Stimulated activated CD8-positive, alpha-beta memory T cell treated with anti-CD3 and anti-CD28 coated beads, Interleukin-7, amount 100 ng/mL, for 1 hour (primary cell): ENCODE measurements at places on chromosomes 1 and 21.

DNA sequence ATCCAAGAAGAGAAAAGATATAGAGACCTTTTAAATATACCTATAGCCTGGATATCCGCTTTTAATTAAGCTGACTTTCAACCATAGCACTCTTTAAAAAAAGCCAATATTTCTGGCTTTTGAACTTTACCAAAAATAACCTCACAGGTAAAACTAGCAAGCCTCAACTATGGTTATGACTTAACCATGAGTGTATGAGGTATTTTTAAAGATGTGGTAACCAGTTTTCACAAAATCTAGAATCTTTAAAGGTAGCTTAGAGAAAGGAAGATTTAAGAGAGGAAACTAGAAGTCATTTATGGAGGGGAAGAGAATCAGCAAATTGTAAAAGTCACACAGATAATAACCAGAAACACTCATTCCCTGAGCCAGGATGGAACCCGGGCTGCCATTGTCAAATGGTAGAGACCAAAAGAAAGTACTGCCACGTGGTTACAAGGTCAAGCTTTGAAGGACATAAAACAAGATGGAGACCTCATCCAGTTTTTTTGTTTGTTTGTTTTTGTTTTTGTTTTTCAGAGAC, 288.4 kb upstream of the RGS18 start:
- DNase-seq: no peak

GRCh38 chr1:70767377-70767776, 280.2 kb downstream of the PTGER3 start:
- no peak for DNase-seq

GRCh38 chr1:20724364-20725188, 6.8 kb upstream of the KIF17 start:
- no peak for DNase-seq

DNA sequence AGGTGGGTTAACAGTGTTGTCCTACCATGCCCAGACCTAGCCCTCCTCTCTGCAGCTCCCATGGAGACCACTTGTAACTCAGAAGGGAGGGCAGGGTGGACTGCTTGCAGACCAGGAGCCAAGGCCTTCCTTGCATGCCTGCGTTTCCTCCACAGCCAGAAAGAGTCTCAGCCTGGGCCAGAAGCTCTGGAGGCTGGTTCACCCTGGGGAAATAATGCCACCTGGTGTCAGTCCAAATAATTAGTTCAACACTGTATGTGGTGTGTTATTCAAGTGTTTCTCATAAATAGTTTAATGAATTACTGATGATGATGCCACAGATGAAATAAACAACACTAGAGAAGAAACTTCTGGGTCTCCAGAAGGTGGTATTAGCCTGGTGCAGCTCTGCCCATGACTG, 16.9 kb upstream of the VANGL1 start:
- no peak for DNase-seq

- DNase-seq: no peak
Measured at GRCh38 chr1:26156285-26157038, 2.4 kb upstream of the FAM110D start.

DNA sequence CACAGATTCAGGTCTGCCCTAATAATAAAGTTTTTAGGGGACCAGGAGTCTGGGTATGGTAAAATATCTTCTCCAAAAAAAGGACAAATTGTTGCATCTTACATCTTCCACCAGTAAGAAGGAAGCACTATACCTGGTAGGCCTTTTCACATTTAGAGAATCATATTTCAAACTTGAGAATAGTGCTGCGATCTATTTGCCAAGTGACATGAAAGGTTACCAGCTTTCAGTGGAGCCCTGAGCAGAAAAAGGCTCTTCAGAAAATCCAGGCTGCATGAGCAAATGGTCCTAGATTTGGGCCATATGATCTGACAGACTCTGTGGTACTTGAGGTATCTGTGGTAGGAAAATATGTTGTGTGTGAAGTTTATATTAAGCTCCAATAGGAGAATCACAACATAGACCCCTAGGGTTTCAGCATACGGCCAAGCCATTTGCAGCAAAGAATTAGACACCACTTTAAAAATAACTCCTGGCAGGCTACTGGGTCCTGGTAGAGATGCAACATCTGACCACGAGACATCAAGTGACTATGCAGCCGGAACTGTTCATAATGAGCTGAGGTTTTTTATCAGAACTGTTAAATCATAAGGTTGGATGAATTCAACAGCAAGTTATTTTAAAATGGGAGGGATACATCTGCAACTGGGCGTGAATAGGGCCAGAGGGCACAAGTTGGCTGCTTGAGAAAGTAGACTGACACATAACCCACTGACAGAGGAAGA, 38.6 kb upstream of the CCDC190 start:
- DNase-seq: no peak

DNA sequence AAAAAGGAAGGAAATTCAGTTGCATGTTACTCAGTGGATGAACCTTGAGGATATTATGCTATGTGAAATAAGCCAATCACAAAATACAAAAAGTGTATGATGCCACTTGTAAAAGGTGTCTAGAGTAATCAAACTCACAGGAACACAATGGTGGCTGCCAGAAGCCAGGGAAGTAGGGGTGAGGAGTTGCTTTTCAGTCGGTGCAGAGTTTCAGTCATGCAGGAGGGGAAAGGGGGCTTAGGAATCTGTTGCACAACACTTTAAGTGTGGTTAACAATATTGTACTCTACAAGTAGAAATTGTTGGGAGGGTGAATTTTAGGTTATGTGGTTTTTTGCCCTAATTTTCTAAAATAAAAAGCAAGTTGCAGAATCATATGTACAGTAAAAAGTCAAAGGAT, 184.2 kb upstream of the RAB4A start:
- DNase-seq: no peak

- no peak for DNase-seq
Measured at GRCh38 chr1:98387701-98388100, 273.8 kb upstream of the SNX7 start.

GRCh38 chr21:33212159-33212851, 17.4 kb upstream of the IFNAR2 start:
- no peak for DNase-seq

- DNase-seq: no peak
Measured at GRCh38 chr1:109485001-109485400, 1.3 kb downstream of the ATXN7L2 start.

- no peak for DNase-seq
Measured at GRCh38 chr1:217079584-217079983, 356.4 kb upstream of the ESRRG start.

DNA sequence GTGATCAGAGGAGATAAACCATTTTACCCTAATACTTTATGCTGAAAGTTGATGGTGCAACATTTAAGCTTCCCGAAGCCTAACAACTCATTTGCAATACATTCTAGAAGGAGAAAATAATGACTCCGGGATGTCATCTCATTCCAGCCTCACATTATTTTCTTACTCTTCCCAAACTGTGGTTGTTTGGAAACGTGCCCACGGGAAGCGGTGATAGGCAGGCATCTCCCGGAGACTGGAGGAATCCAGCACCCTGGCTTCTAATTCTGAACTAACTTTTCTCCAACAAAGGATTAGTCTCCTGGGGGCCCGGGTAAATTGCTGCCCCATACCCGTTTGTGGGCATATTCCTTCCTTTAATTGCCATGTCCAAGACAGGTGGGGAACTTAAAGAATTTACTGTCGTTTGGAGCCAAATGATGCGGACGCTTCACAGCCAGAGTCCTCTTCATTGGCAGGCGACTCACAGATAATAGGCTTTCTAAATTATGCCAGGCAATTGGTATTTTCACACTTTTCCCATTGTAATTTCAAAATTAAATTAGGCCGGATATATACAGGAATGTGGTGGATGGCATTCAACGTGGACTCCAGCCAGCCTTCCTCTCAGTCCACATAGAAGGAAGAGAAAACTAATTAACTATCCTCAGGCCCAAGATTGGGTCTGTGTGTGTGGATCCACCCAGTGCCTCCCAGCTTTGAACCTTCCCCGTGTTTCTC, 278.1 kb downstream of the AJAP1 start:
- DNase-seq: no peak

DNA sequence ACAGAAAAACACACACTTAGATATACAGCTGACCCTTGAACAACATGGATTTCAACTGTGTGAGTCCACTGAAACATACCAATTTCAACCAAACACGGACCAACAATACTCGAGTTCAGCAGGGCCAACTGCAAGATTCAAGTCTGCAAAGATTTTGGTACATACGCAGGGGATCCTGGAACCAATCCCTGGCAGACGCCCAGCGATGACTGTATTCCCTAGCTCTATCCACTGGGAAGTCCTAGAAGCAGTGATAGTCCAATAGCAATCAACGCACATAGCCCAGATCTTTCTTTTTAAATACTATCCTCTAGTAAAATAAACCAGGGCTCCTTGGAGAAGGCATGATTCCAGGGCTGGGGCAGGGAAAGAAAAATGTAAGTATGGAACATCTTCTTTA, 9.0 kb downstream of the DDX59 start:
- DNase-seq: no peak

GRCh38 chr1:206797534-206798383, 25.5 kb upstream of the IL10 start:
- no peak for DNase-seq

DNA sequence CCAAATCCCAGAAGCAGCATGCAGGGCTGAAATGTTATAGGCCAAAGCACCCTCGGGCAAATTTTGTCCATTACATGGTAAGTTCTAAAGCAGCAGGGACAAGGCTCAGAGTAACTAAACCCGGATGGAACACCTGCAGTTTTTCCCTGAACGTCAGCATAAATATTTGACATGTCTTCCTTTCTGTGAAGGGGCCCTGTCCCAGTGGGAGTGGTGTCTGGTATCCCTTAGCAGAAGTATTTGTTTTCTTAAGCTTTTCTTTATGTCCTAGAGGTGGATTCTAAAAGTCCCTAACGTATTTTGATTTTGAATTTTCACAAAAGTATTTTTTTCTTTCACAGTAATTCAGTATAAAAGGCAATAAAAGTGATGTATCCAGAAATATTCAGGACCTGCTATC, 223.9 kb downstream of the ST6GALNAC3 start:
- no peak for DNase-seq

DNA sequence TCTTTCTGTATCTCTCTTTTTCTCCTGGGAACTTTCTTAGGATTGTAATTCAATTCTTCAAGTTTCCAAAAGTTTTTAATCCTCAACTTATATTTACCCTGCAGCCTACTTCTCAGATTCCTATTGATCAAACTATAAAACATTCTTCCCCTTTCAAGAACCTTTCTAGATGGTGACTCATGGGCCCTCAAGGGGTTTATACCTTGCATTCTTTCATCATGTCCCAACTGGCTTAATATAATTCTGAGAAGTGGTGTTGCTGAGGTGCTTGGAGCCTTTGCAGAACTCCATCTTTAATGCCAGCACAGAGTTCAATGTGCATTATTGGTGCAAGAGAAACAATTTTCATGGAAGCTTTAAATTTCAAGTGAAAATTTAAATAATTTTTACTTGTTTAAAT, 273.4 kb downstream of the VAV3 start:
- DNase-seq: no peak

- DNase-seq: no peak
Measured at GRCh38 chr1:164702216-164702615, 143.2 kb downstream of the PBX1 start.

GRCh38 chr1:243798726-243799125, 51.3 kb downstream of the AKT3 start:
- DNase-seq: no peak

DNA sequence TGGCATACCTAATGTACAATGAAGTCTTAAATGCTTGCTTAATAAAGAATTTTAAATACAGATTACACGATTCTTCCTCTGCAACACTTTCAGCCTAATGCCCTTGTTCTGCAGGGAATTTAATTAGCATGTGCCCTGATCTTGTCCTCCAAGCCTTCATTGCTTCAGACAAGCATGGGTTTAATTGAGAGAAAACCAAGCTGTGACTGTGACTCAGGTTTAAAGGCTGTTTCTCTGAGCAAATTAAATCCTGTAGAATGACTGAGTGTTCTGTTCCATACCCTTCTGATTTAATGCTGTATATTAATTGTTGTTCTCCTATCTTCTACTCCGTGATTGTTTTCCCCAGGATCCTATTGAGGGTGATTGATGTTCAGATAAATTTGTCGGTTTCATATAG, 269.0 kb upstream of the PRMT6 start:
- DNase-seq: no peak

DNA sequence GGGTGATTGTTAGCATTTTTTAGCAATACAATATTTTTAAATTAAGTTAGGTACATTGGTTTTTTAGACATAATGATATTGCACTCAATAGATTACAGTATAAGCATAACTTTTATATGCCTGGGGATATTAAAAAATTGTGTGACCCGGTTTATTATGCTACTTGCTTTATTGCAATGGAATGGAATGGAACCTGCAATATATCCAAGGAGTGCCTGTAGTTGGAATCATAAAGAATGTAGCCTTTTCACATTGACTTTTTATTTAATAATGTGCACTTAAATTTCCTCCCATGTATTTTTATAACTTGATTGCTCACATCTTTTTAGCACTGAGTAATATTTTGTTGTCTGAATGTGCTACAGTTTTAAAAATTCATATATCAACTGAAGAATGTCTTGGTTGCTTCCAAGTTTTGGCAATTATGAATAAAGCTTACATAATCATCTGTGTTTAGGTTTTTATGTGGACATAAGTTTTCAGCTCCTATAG, 49.2 kb downstream of the CAMSAP2 start:
- no peak for DNase-seq

DNA sequence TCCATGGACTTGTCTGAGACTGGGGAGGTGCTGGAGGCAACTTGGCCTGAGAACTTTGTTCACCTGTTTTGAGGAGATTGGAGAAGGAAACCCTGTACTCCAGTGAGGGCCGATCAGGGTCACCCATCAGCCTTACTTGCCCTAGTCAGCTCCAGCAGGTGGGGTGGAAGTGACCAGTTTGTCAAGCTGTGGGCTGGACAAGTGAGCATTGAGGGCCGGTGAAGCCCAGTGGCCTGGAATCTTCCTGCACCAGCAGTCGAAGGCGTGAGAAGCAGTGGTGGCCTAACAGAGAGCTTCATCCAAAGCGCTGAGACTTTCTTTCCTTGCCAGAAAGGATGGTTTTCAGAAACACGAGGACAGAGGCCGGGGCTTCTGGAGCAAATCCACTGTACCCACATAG, 9.6 kb downstream of the SLC37A1 start:
- DNase-seq: no peak

DNA sequence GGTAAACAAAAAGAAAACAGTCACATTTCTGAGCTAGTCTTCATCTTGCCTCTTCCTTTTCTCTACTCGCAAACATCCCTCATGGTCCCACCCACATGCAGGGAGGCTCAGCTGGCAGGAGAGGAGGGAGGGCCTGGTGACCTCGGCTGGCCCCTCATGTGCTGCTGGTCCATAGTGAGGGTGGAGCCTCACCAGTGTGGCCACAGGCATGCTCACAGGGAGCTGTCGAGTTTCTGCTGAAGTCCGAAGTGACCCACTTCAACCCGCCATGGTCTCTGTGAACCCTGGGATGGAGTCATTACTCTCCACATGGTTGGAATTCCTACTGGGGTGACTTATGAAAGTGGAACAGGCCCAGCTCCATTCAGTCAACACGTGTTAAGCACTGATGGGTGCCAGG, 253.4 kb downstream of the RHOU start:
- no peak for DNase-seq

DNA sequence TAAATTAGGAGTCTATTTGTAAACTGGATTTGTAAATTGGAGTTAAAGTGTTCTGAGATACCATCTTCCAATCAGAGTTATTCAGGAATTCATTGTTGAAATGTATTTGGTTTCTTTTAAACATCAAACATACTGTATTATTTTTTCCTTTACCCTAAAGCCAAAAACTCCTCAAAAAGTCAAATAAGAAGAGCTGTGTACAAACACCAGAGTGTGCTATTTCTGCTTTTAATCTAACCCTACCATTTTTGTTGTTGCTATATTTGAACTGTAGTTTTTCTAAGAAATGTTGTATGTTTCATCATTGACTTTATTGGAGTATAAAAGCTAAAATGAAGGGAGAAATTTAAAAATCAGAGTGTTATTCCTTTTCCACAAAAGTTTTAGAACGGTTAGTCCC, 35.8 kb downstream of the SLC30A7 start:
- DNase-seq: no peak
